ENCODE measurements at places on chromosomes 12 and 14. TPM values are rescaled to one million over a fixed set of nuclear protein-coding genes. Genes with fewer than 3 reads are reported as not detected.

LRFN5 gene
- 2.8 TPM for total RNA-seq

- no peak for DNase-seq
These were observed 92.5 kb downstream of the DENND5B start for GRCh38 chr12:31498424-31498823.

- no peak for DNase-seq
These were observed 98.4 kb downstream of the GTF2A1 start for GRCh38 chr14:81122326-81122725.

FAM90A1 gene
- total RNA-seq, result 0.29 TPM

DNA sequence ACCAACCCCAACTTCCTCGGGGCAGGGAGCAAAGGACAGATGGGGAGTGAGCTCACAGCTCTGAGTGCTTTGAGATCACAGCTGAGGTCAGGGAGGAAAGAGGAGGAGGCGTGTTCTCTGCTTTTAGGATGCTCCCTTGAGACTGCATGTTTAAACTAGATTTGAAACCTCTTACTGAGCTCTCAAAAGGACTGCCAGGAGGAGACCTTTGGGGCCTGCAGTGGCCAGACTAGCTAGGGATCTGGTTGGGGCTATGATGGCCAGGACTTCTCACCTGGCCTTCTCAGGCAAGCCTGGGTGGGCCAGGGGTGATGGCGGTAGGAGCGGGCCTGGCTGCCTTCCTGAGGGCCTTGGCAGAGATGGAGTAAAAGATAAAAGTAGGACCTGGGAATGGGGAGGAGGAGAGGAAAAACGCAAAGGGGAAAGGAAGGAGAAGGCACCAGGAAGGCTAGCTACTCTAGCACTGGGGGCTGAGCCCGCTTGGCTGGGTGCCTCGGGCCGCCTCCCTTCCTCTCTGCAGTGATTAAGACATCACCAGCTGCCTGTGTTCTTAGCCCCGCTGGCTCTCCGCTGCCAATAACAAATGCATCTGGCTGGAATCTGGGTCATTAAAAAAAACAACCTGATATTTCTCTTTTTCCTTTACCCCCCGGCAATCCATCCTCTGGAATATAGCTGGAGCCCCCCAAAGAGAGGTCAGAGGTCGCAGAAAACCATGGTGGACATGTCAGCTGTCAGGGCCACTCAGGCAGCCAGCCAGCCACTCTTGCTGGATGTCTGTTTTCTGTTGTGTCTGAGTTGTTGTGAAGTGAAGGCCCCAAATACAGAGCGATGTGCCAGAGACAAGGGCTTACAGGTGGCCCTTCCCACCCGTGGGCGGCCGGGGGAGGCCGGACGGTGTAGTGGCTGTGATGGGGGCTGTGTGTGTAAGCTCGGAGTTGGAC, 141.3 kb downstream of the TSPAN9 start:
- peak; percentile 38 for DNase-seq

DNA sequence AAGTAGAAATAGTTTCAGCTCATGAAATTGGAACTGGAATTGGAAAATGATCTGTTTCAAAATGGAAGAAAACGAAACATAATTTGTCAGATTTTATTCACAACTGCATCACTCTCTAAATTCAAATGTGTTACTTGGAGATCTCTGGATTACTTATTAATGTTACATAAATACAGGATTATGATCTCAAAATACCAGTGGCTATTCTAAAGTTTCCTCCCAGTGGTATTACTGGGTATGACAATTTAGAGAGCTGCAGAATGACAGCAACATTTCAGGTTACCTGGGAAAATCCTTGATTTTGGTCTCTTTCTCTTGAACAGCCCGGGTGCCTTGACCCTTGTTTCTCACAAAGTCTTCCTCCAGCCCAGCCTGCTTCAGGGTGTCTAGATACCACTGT, 14.2 kb downstream of the FAM161B start:
- DNase-seq, result no peak

OR6C2 gene
- not detected for total RNA-seq

- DNase-seq, result no peak
These were observed 44.0 kb upstream of the FRMD6 start for GRCh38 chr14:51607711-51608110.

DNA sequence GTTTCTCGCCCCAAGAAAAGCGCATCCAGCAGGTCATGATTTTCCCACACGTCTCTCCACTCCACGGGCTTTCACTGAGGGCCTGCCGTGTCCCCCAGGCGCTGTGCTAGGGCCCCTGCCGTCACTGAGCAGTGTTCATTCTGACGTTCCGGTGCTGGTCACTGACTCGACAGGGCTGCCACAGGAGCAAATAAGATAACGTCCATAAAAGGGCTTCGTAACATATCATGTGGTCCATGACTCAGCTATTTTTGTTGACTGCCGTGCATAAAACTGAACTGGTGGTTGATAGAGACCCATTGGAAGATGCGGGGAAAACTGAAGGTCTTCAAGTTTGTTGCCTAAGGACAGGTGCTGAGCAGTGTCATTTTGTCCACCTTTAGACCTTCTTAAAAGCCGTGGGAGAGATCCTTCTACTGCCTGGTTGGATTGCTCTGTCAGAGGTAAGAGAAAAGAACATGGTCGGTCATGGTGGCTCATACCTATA, 46.3 kb downstream of the ADGRD1 start:
- no peak for DNase-seq

All from mucosa of gallbladder (tissue), 1 donor.